ENCODE measurements at places on chromosomes 3 and 15.

- no peak for DNase-seq
Observed at GRCh38 chr3:17469954-17470353, 272.5 kb downstream of the TBC1D5 start.

DNA sequence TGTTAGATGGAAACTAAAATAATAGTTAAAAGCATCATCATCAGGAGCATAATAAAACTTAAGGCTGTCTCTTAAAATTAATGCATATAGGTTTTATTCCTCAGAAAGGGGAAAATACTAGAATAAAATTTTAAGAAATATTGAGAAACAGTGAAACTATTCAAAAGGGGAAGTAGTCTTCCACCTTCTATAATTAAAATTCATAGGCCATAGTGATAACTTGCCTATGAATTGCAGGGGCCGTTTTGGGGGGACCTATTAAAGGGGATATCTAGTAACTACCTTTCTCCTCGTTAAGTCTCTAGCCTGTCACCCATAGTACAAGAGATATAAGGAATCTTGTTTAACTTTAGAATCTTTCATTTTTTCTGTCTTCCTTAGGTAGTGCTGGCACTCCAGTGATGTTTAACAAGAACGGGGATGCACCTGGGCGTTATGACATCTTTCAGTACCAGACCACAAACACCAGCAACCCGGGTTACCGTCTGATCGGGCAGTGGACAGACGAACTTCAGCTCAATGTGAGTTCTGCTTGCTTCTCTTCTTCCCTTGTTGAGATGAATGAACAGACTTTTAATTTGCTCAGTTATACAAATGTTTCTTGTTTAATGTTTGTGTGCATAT, 600.4 kb downstream of the GRM7 start:
- DNase-seq = no peak

DNA sequence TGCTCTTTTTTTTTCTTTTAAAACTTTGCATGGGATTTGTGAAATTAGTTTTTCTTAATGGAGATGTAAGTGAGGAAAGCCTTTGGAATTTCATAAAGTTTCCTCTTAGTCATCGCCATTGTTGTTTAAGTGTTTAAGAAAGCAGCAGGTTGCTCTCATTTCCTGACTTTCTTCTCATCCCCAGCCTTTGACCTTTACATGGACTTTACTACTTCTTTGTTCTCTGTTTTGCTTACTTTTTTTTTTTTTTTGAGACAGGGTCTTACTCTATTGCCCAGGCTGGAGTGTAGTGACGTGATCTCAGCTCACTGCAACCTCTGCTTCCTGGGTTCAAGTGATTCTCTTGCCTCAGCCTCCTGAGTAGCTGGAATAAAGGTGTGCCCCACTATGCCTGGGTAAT, 38.6 kb downstream of the FBXL2 start:
- no peak for DNase-seq

GRCh38 chr3:48425281-48425812, 4.5 kb downstream of the PLXNB1 start:
- DNase-seq = no peak

DNA sequence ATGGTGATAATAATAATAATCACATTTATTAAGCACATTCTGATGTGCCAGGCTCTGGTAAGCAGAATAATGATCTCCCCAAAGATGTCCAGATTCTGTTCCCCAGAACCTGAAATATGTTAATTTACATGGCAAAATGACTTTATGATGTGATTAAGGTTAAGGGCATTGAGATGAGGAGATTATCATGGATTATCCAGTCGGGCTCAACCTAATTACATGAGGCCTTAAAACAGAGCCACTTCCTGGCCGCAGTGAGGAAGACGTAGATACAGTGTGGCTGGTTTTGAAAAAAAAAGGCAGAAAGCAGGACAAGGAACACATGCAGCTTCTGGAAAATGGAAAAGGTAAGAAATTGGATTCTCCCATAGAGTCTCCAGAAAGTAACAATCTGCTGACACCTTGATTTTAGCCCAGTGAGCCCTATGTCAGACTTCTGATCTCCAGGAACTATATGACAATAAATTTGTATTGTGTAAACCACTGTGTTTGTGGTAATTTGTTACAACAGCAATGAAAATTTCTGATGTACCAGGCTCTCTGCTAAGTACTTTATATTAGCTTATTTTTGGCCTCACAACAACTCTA, 126.7 kb downstream of the ALCAM start:
- no peak for DNase-seq

DNA sequence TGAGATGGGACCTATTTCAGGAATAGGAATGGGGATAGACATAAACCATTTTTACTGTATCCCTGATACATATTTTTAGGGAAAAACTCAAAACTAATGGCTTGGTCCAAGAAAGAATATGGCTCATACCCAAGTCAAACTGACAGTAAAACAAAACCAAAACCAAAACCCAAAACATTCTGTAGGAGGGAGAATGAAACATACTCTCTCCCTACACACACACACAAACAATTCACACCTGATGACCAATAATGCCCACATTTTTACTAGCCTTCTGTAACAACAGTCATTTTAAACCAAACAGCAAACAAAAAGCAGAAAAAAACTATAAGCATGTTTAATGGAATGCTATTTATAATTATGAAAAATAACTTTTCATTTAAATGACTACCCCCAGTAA, 74.9 kb downstream of the NBEAL2 start:
- DNase-seq = no peak

- DNase-seq = peak; percentile 94
Observed at GRCh38 chr15:69394556-69395282, 19.4 kb upstream of the KIF23 start.

DNA sequence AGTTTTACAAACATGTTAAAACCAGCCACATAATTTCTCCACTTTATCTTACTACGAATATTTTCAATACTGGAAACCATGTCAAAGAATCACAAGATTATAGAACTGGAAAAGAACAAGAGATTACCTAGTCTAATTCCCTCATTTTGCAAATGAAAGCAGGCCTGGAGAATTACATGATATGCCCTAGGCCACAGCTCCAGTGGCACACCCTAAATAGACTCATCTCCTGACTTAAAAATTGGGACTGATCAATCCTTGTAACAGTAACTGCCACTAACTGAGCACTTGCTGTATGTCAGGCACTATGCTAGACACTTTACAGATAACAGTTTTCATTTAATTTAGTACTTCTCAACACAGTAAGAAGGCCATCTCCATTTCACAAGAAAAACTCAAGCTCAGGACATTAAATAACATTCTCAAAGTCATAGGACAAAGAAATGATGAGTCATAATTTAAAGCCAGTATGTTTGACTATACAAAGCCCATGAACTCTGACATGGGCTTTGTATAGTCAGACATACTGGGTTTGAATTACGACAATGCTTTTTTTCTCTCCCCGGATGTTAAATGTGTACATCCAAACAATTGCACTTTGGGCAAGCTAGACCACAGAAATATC, 9.4 kb downstream of the IGSF11 start:
- DNase-seq = no peak

GRCh38 chr3:27279123-27279522, 90.1 kb downstream of the NEK10 start:
- DNase-seq = peak; percentile 69

DNA sequence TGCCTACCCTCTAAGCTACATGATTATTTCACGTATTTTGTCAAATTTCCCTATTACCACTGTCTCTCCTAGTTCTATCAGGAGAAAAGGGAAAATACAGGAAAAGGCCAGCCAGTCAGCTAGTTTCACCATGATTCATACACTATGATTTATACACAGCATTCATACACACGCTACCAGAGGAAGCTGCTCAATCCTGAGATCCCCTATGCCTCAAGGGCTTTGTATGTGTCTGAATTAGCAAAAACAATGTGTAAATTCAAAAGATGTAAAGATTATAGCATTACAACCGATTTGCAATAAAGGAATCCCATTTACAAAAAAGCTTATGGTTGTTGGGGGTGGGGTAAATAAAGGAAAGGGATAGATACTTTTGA, 3.1 kb upstream of the ACKR4 start:
- DNase-seq = no peak

All from muscle of back (tissue), 13 donors.